Activated CD8-positive, alpha-beta T cell treated with anti-CD3 and anti-CD28 coated beads for 36 hours (primary cell): ENCODE measurements at places on chromosomes 13 and 19. TPM values are rescaled to one million over a fixed set of nuclear protein-coding genes. Genes with fewer than 3 reads are reported as not detected.

DNA sequence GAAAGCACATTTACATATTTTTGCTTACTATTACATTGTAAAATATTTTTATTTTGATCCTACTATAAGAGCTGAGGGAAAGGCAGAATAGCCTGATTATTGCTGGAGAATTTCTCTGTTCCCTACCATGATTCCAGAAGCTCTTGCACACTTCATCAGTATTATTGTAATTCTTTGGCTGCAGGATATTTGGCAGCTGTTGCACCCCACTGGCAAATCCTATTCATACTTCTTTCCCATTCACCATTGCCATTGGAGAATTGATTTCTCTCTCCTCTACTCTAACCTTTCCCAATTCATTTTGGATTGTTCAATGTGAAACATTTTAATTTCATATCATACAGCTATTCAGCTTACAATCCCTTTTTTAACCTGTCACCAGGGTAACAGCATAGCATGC, 238.0 kb downstream of the GGACT start:
- DNase-seq = no peak
- H3K4me3 ChIP-seq = no peak overlapping the region
- no peak overlapping the region for H3K27ac ChIP-seq

GRCh38 chr19:13045812-13046211, 50.5 kb downstream of the NFIX start:
- no peak overlapping the region for H3K27ac ChIP-seq
- peaks cover 30% of the 10 kb centered on the region for H3K4me1 ChIP-seq
- DNase-seq = no peak
- no peaks in the 10 kb centered on the region for H3K36me3 ChIP-seq

- H3K36me3 ChIP-seq = no peaks in the 10 kb centered on the region
- no peak overlapping the region for H3K4me3 ChIP-seq
- H3K4me1 ChIP-seq = peaks cover 3% of the 10 kb centered on the region
- H3K27me3 ChIP-seq = no peaks in the 10 kb centered on the region
- no peak overlapping the region for H3K27ac ChIP-seq
- no peak for DNase-seq
Observed at GRCh38 chr13:105346141-105346775, 1189.2 kb downstream of the EFNB2 start.

SWSAP1 gene
- total RNA-seq = 1.5 TPM

ATF5 gene
- total RNA-seq = 11.8 TPM
